ENCODE measurements at places on chromosomes 12 and 14. TPM values are rescaled to one million over a fixed set of nuclear protein-coding genes. Genes with fewer than 3 reads are reported as not detected.

DNA sequence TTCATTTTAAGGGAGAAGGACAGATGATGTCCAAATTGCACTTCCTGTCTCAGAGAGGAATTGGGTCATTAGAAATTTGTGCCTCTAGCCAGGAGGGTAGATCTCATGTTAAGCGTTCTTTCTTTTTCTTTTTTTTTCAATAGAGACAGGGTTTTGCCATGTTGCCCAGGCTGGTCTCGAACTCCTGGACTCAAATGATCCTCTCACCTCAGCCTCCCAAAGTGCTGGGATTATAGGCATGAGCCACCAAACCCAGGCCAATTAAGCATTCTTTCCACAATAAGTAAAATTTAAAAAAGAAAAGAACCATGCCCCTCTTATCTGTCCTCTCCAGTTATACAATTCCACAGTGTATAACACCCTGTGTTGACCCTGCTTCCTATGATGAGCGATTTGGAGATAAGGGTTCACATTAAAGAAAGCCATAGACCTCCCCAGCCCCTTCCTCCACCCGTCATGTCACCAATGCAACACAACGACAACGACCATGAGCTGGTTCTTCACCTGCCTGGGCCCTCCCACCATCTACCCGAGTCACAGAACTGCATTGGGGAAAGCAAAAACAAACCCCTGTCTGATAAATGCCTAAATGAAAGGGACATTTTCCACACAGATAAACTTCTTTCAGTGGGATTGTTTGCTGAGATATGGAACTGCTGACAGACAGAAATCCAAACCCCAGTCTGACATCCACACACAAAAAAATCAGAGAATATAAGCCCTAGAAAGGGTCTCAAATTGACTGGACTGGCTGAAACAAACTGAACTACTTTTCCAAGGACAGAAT, 37.3 kb downstream of the SSH1 start:
- DNase-seq, result no peak

DNA sequence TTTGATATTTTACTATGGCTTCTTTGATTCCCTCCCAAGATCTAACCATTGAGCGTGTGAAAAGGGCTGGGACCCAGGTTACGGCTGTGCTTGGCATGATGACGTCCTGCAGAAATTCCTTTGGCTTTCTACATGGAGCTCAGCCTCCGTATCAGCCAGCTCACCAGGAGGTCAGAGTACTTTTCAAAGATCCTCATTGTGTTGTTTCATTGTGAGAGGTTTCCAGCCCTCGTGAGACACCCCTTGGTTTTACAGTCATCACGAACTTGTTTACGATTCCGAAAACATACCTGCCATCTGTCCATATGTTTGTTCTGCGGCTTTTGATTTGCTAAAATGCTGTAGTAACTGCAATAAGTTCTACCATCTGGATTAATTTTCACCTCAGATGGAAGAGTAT, 453.1 kb downstream of the TMEM121 start:
- DNase-seq, result no peak

GRCh38 chr12:39626033-39626814, 6.6 kb upstream of the ABCD2 start:
- no peak for DNase-seq

- no peak for DNase-seq
Measured at GRCh38 chr12:58416236-58416635, 474.9 kb downstream of the ATP23 start.

DNA sequence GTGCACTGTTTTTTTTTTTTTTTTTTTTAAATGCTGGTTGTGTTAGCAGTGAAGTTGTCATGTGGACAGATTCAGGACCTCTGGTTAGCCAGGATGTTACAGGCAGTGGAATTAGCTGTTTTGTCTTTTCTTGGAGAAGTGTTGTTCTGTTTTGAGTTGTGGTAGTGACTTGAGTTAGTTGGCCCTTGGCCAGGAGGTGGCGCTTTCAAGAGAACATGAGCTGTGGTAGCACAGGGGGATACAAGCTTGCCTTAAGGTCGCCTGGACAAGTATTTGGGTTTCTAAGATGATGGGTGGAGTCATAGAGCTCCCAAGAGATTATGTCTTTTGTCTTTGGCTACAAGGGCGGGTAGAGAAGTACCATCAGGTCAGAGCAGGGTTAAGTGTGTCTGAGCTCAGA, 33.3 kb upstream of the CCDC198 start:
- no peak for DNase-seq

GRCh38 chr12:58496411-58497190, 423.7 kb downstream of the LRIG3 start:
- DNase-seq, result no peak

- DNase-seq, result no peak
Measured at GRCh38 chr12:124727264-124727800, 136.3 kb downstream of the SCARB1 start.

DNA sequence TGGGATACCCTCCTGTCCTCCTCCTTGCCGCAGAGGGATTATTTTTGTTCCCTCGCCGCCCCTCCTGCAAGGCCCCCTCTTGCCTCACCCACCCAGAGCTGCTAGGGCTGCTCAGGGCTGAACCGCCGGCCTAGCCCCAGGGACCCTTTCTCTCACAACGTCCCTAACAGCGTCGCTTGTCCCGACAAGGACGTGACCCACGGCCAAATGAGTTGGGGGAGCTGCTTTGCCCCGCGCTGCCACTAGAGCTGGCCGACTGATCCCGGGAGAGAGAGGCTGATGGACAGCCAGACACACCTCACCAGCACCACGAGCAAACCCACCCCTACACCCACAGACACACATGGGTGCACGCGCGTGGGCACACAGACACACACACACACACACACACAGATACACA, 154.6 kb upstream of the ALG10B start:
- DNase-seq, result no peak

GRCh38 chr14:30193845-30194501, 266.3 kb upstream of the PRKD1 start:
- DNase-seq, result no peak

GRCh38 chr14:103273145-103273744, 60.8 kb upstream of the EIF5 start:
- no peak for DNase-seq

DNA sequence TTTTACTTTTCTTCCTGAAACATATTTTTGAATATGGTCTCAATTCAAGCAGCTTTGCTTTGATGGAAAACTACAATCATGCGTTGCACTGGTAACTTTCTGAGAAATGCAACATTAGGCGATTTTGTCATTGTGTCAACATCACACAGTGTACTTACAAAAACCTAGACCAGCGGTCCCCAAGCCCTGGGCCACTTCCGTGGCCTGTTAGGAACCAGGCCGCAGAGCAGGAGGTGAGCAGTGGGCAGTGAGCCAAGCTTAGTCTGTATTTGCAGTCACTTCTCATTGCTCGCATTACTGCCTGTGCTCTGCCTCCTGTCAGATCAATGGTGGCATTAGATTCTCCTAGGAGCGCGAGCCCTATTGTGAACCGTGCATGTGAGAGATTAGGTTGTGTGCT, 163.7 kb upstream of the NOVA1 start:
- DNase-seq, result no peak

ASCL1 gene
- 0.32 TPM for total RNA-seq

Data from urinary bladder (tissue), 4 donors.